Testis (tissue), 5 donors: ENCODE measurements at places on chromosomes 11 and 22. TPM values are rescaled to one million over a fixed set of nuclear protein-coding genes. Genes with fewer than 3 reads are reported as not detected.

The OR51E2 gene
- total RNA-seq = 0.47 TPM

The SCGB1A1 gene
- not detected for total RNA-seq

The SNX19 gene
- 131 TPM for total RNA-seq

The OR5B21 gene
- total RNA-seq = 0.71 TPM

The LGALS1 gene
- total RNA-seq = 960 TPM

The C11orf97 gene
- total RNA-seq = 6.4 TPM

The ZC3H12C gene
- 16.9 TPM for total RNA-seq

The ACRV1 gene
- 35.4 TPM for total RNA-seq

The CBY1 gene
- 30.9 TPM for total RNA-seq

The SLC35E4 gene
- 11.6 TPM for total RNA-seq

DNA sequence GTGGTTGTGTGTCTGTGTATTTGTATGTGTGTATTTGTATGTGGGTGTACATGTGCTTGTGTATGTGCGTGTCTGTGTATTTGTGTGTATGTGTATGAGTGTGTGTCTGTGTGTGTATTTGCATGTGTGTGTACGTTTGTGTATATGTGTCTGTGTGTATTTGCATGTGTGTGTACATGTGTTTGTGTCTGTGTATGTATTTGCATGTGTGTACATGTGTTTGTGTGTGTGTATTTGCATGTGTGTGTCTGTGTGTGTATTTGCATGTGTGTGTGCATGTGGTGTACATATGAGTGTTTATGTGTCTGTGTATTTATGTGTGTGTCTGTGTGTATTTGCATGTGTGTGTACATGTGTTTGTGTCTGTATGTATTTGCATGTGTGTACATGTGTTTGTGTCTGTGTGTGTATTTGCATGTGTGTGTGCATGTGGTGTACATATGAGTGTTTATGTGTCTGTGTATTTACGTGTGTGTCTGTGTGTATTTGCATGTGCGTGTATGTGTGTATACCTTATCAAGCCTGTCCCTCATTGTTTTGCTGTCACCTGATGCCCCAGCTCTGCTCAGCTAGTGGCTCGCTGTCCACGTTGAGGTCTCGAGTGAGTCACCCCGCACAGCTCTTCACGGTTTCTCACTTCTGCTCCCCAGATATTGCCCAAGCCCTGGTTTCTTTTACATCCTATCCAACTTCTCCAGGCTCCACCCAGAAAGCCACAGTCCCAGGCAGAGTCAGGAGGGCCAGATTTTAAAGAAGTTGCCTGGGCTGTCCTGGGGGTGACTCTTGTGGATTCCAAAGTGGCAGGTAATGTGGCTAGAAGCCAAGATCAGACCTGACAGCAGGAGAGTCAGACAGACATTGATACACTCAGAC, 15.2 kb downstream of the MB start:
- no peaks in the 10 kb centered on the region for H3K27me3 ChIP-seq
- DNase-seq = peak; percentile 21

DNA sequence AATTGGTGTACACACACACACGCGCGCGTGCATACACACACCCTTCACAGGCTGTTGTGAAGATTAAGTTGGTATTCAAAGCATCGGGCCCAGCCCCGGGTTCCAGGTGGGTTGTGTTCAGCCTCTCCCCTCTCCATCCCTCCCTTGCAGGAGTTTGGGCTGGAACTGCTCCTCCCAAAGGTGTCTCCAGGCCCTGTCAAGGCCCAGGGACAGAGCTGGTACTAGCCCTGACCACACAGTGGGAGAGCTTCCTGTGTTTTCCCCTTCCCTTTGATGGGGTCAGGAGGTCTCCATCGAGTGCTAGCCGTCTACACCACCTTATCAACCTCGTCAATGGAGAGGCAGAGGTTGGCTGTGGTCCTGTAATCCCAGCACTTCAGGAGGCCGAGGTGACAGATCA, 36.5 kb upstream of the CSNK1E start:
- no peak for DNase-seq
- H3K4me1 ChIP-seq = no peaks in the 10 kb centered on the region
- no peaks in the 10 kb centered on the region for H3K36me3 ChIP-seq
- H3K27ac ChIP-seq = no peak overlapping the region
- H3K4me3 ChIP-seq = no peak overlapping the region

DNA sequence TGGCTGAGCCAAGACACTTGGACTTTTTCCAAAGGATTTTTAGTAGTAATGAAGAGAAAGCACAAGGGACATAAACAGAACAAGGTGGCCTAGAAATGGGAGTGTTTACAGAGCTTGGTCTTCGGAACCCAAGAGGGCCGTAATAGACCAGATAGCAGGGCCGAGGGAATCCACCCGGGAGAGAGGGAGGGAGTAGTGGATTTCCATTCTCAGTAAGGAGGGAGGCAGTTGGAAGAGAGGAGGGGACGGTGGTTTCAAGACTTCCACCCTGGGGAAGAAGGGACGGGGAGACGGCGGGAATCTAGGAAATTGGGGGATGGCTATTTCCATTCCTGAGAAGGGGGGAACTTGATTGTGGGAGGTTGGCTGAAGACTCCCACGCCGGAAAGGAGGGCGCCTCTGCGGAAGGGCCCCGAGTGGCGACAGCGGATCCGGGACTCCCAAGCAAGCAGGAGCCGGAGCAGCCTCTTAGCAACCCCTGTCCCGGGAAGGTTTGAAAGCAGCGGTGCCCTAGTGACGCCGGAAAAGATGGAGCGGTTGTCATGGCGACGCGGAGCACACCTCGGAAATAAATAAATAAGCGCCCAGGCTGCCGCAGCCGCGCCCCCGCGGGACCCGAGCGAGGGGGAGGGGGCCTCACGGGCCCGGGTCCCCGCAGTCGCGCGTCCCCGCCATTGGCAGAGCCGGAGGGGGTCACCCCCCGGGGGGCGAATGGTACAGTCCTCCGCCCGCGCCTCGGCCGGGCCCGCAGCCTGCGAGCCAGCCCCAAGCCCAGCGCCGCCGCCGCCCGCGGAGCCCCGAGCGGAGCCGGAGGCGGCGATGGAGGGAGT, 31.6 kb downstream of the EIF3F start:
- peak; percentile 92 for DNase-seq
- peaks cover 8% of the 10 kb centered on the region for H3K4me1 ChIP-seq
- H3K27me3 ChIP-seq = no peaks in the 10 kb centered on the region
- no peaks in the 10 kb centered on the region for H3K36me3 ChIP-seq
- H3K27ac ChIP-seq = peak overlapping the region; percentile 95
- peak overlapping the region; percentile 85 for H3K4me3 ChIP-seq

DNA sequence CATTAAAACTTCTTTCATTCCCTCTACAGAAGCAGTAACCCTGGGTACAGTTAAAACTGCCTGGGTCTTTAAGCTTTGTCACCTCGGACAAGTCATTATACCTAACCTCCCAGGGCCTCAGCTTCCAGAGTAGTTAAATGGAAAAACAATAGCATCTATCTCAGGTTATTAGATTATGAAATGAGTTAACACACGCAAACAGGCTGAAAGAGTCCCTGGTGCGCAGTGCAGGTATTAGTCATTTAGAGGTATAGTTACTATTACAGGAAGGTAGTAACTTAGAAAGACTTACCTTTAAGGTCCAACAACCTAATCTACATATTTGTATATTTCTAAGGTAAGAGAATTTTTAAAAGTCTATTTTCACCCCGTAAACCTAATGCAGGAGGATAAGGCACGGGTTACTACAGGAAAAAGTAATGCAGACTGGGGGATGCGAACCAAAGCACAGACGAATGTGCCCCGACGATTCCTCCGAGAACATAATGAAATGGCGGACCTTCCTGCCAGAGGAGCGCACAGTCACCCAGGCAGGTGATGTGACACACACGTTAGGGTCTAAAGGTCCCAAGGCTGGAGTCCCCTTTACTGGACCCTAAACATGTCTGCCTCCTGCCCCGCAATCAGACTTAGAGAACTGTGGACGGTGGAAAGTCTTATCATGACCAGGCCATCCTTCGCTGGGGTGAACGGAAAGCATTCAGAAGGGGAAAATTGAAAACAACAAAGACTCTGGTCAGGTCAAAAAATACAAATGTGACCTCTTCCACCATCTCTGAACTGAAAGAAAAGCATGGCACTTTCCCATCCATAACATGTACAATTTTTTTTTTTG, 1.3 kb downstream of the NAP1L4 start:
- no peaks in the 10 kb centered on the region for H3K27me3 ChIP-seq
- DNase-seq = peak; percentile 45
- H3K4me1 ChIP-seq = peaks cover 31% of the 10 kb centered on the region
- peak overlapping the region; percentile 80 for H3K27ac ChIP-seq
- peak overlapping the region; percentile 87 for H3K4me3 ChIP-seq

GRCh38 chr11:17230867-17231851, 23.4 kb upstream of the PIK3C2A start:
- H3K27ac ChIP-seq = no peak overlapping the region
- no peaks in the 10 kb centered on the region for H3K27me3 ChIP-seq
- DNase-seq = no peak

DNA sequence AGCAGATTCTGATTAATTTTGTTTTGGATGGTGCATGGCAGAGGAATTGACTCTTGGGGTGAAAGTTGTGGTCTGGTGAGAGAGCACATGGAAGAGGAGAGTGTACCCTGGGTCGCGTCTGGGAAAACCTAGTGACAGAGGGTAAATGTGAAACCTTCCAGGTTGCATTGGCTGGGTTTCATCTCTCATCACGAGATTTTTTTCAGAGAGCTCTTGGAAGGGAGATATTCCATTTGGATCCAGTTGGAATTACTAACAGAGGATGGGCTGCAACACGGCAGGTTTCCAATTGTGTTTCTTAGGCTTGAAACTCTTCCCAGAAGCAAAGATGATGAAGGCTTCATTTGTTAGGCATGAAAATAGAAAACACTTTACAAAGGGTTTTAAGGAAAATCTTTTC, 109.7 kb upstream of the MTMR2 start:
- no peak for DNase-seq
- no peaks in the 10 kb centered on the region for H3K4me1 ChIP-seq
- H3K27me3 ChIP-seq = no peaks in the 10 kb centered on the region
- H3K27ac ChIP-seq = no peak overlapping the region

GRCh38 chr11:1919391-1920127, at the start of gene TNNT3:
Gene TNNT3 (plus strand): TSS chr11:1919703. CDS start chr11:1922875, 3,172 bp downstream.
- H3K27me3 ChIP-seq = no peaks in the 10 kb centered on the region
- no peak within 1 kb of the TSS for H3K27ac ChIP-seq
- no peak for DNase-seq
- no peak within 1 kb of the TSS for H3K4me3 ChIP-seq
- H3K4me1 ChIP-seq = peaks cover 25% of the 10 kb centered on the region

DNA sequence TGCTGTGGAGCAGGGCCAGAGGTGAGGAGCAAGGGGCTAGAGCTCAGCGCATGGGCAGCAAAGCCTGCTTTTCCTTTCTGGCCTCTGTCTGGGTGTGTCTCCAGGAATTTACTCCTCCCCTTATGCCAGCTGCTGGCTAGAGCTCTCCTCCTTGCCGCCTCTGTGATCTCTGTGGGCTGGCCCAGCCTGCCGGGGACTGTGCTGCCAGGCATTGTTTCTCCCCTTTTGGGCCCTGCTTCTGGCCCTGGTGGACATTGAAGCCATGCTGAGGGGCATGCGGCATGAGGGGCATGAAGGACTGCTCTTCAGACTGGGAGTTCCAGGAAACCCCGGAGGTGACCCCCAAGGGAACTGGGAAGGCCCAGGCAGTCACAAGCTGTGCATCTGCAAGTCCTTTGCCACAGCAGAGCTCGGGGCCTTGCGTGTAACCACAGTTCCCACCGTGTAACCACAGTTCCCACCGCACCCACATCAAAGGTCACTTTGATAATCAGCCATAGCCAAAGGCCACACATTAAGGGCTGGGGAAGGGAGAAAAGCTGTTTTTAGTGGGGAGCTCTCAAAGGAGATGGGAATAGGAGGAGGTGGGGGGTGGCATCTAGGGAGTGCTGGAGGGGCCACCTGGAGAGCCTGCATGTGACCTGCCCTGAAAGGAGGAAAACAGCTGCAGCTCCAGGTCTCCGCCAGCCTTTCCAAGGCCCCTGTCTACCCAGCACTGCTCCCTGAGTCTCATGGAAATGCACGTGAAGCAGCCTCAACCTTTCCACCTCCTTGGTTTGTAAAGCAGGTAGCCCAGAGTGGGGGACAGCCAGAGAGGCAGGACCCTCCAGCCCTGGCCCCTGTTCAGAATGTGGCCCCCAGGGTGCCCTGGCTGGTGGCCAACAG, 62.3 kb downstream of the PPFIBP2 start:
- DNase-seq = peak; percentile 70
- H3K27me3 ChIP-seq = no peaks in the 10 kb centered on the region
- peak overlapping the region; percentile 83 for H3K27ac ChIP-seq
- no peaks in the 10 kb centered on the region for H3K36me3 ChIP-seq

DNA sequence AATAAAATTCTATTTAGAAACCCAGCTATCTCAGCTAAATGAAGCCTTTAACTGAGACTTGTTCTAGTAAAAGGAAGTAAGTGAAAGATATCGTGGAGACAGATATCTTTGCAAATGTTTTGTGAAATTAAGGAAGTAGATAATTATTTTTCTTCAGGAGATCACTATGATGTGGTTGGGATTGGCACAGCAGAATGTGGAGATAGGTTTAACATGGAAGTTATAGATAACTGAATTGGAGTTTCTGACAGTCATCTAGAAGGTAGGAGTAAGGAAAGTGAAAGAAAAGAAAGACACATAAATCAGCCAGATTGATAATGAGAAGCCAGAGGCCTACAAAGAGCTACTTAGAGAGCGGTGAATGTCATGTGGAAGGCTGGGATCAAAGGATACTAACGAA, 4.7 kb upstream of the CASP5 start:
- H3K4me1 ChIP-seq = no peaks in the 10 kb centered on the region
- no peaks in the 10 kb centered on the region for H3K27me3 ChIP-seq
- DNase-seq = no peak
- no peaks in the 10 kb centered on the region for H3K36me3 ChIP-seq
- no peak overlapping the region for H3K4me3 ChIP-seq
- H3K27ac ChIP-seq = no peak overlapping the region

GRCh38 chr11:95514416-95515110, 275.0 kb downstream of the FAM76B start:
- H3K36me3 ChIP-seq = no peaks in the 10 kb centered on the region
- no peak overlapping the region for H3K4me3 ChIP-seq
- H3K27me3 ChIP-seq = no peaks in the 10 kb centered on the region
- DNase-seq = no peak

DNA sequence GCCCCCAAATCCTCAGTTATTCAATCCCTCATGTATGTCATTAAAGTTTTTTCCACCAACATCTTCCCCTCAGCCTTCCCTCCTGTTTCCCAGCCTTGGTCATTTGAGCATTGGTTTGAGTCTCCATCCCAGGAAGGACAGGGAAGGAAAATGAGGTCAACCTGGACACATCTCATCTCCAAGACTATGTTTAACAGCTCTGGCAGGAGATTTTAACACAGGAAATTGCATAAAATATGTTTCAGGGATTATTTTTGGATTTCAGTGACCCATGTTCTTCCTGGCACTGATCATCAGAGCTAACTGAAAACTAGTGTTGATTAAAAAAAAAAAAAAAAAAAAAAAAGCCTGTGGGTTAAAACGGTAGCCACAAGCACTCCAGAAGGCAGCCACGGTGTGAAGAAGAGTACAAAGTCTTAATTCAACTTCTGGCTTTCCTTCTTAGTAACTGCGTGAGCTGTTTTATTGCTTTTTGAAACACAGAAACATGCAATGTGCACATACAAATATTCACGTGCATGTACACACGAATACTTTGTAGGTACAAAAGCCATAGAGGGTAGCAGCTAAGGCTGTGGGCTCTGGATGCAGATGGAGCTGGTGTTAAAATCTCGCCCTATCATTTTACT, 164.4 kb upstream of the DDI1 start:
- H3K36me3 ChIP-seq = no peaks in the 10 kb centered on the region
- no peaks in the 10 kb centered on the region for H3K27me3 ChIP-seq
- H3K4me3 ChIP-seq = no peak overlapping the region
- no peak for DNase-seq
- H3K4me1 ChIP-seq = no peaks in the 10 kb centered on the region
